ENCODE measurements at places on chromosomes 5 and 9.
A peak's percentile ranks its signal among the peaks of the same experiment; 100 is the strongest.

DNA sequence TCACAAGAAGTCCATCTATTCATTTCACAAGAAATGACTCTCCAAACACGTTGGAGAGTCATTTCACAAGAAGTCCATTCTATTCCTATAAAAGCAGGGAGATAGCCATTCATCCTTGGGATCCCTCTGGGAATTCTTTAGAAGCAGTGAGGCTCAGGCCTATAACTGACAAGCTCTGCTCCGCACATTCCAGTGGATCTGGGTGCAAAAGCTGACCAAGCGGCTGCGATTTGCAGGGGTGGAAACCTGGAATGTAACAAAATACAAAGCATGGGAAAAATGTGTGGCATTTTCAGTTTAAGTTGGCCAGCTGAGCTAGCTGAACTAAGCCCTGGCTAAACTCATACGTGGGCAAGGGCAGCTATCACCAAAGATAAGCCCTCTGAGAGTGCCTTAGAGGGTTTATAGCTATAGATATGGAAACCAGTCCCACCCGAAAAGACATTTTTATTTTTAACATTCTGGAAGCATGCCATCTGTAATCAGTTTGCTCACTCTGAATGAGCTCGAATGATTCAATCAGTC is 8.7 kb downstream of the TAS2R1 start:
- DNase-seq = peak; percentile 56

GRCh38 chr9:90515510-90515909 is 127.1 kb downstream of the DIRAS2 start:
- DNase-seq = no peak

DNA sequence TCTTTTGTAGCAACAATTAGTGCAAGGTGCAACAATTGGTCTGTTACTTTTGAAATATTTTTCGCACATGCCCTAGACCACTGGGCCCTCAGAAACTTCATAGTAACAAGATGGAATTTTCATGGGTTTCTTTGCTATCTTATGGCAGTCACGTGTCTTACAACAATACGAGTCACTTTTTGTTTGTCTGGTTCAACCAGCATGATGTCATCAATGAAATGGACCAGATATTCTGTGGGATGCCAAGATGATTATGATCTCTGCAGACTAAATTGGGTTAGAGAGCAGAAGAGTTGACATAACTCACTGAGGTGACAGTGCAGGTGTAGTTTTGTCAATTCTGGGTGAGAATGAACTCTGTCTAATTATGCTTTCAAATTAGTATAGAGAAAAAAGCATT is 239.6 kb upstream of the RIOK2 start:
- peak; percentile 10 for DNase-seq

- no peak for DNase-seq
Measured at GRCh38 chr5:135343413-135343812, 55.6 kb downstream of the MACROH2A1 start.

- DNase-seq = no peak
Measured at GRCh38 chr9:127333221-127334064, 63.5 kb upstream of the SLC2A8 start.

GRCh38 chr5:61352180-61352579 is 20.1 kb downstream of the ZSWIM6 start:
- DNase-seq = no peak
